ENCODE measurements at places on chromosomes 5 and 9. TPM values are rescaled to one million over a fixed set of nuclear protein-coding genes. Genes with fewer than 3 reads are reported as not detected.

Gene PCDHGB1
- total RNA-seq, result 0.37 TPM

GRCh38 chr5:172748341-172748843 lies 22.6 kb downstream of the DUSP1 start:
- DNase-seq, result no peak

DNA sequence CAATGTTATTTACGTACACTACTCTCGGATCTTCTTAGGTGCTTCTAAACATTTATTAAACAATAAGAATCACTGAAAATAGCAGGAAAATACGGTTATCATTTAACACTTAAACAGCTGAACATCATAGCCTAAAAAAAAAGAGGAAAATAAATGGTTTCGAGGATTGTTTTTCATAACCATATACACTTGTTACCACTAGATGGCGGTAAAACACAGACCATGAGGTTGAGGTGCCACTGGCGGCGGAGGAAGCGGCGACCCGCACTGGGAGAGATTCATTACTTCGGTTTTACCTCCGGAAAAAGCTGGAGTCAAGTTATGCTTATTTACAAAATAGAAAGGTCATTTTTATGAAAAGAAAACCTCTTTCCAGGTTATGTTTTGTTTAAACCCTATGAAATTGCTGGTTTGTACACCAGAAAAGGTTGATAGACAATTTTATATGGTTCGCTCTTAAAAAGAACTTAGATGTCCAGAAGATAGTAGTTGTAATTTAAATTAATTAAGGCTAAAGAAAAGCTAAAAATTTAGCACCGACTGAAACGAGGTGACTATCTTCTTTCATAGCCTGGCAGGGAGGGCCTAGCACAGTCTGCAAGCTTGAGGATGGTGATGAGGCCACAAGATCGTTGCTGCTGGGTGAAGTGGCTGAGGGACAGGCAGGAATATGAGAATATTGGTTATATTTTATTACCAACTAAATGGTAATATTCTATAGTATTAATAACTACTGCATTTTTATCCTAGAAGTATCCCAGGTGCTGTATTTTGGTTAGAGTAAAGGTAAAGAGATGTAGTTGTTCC lies 605.7 kb downstream of the RAB3C start:
- DNase-seq, result peak; percentile 21

GRCh38 chr5:124172389-124173003 lies 573.9 kb downstream of the ZNF608 start:
- DNase-seq, result no peak

Measured in activated B cell treated with CpG ODN at 0.5 μM for 24 hours (primary cell).